ENCODE measurements at places on chromosomes 2 and 18.

GRCh38 chr2:239300242-239300641 is 100.6 kb downstream of the HDAC4 start:
- no peak for DNase-seq

- no peak for DNase-seq
Observed at GRCh38 chr18:11516751-11517503, 92.5 kb upstream of the SLC35G4 start.

GRCh38 chr2:32003791-32004190 is 7.0 kb downstream of the MEMO1 start:
- DNase-seq: no peak

GRCh38 chr2:95345563-95346230 is 48.5 kb downstream of the KCNIP3 start:
- DNase-seq: peak; percentile 31

DNA sequence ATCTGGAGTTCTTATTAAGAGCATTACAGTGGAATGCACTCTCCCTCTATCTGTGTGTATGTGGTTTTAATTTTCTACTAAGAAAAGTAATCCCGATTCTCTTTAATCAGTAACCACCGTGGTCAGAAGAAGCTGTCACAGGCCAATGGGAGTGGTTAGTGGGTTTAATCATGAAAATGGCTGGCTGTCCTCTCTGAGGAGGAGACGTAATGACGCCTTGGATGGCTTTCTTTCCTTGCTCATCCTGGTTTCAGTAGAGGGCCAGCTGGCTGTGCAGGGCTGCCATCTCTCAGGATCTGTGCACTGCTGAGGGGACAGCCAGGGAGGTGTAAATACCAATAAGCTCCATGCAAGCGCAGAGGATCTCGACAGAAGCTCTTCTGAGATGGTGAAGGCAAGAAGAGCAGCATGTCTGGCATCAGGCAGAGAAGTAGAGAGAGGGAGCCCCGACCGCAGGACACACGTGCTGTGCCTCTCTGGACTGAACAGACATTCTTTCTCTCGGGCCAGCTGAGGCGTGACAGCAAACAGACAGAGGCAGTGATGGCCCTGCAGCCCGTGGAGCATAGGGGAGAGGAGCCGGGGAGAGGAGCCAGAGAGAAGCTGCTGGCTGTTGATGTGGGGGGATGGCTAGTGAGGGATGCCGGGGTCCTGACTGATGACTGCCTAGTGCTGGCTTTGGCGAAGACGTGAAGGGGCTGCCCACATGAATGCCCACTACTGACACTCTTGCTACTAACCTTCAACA is 65.1 kb upstream of the DAPL1 start:
- DNase-seq: no peak

DNA sequence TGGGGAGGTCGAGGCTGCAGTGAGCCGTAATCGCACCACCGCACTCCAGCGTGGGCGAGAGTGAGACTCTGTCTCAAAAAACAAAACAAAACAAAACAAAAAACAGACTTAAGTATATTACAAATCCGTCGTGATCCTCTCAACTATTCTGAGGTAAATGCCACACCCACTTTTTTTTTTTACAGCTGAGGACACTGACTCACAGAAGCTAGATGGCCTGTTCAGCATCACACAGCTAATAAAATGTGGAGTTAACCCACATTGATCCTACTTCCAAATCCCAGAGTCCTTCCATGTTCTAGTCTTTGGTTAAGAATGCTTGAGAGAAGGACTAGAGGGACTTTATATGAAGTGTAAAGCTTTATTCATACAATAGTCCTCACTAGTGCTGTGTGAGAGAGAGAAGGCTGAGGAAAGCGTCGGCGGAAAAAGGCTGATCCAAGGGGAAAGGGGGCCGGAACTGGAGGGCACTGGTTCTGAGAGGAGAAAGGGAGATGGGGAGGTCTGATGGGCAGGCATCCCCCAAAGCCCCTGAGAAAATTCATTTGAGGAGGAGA is 627 bp downstream of the RNF25 start:
- DNase-seq: no peak

GRCh38 chr2:46430992-46431391 is 48.4 kb upstream of the TMEM247 start:
- no peak for DNase-seq

- DNase-seq: no peak
Observed at GRCh38 chr2:192072778-192073177, 122.0 kb downstream of the TMEFF2 start.

- DNase-seq: no peak
Observed at GRCh38 chr2:104583811-104584210, 270.1 kb upstream of the POU3F3 start.

DNA sequence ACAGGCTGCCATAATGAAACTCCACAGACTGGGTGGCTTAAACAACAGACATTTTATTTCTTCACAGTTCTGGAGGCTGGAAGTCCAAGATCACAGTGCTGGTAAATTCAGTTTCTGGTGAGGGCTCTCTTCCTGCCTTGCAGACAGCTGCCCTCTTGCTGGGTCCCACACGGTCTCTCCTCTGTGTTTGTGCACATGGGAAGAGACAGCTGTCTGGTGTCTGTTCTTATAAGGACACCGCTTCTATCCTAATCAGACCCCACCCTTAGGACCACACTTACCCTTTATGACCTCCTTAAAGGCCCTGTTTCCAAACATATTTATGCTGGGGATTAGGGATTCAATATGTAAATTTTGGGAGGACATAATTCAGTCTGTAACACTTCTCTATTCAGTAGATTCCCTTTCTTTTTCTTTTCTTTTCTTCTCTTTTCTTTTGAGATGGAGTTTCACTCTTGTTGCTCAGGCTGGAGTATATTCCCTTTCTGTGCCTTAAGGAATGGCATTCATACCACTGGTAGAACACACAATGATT is 18.9 kb downstream of the CTIF start:
- DNase-seq: no peak

DNA sequence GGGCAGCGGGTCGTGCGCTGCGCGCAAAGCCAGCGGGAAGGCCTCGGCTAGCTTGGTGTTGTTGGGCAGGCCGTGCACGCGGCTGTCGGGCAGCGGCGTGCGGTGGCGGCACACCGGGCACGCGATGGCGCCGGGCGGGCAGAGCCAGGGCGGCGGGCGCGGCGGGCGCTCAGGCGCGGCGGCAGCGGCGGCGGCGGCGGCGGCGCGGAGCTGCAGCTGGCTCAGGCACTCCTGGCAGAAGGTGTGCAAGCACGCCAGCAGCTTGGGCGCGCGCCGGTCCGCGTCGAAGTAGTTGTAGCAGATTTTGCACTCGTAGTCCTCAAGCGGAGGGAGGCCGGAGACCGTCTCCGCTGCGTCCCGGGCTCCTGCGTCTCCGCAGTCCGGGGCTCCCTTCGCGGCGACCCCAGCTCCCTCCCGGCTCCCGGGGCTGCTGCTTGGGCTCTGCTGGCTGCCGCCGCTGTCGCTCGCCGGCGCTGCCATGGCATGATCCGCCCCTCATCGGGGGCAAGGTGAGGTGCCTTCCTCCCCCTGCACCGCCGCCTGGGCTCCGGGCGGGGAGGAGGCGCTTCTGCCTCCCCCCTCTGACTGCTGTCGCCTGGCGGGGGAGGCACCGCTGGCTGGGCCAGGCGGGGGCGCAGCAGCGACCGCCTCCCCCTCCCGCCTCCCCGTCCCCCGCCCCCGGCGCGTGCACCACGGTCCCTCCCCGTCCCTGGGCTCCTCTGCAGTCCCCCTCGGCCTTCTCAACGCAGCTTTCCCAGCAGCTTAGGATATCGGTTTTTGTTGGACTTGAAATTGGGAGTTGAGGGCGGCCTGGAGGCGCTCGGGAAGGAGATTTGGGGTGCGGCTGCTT is 21.0 kb upstream of the PAX3 start:
- DNase-seq: peak; percentile 28

DNA sequence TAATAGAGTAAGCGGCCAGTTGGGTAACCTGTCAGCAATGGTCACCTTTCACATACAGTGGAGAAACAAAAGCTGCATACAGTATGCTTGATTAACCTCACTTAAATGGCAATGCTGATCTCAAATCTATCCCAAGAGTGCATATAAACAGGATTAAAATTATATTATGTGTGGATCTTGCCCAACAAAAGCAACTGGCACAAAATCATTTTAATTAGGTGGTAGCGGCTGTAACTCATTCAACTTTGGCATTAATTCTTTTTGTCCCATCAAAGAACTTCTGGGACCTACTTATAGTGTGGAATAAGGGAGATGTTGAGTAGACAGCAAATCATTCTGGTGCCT is 167.8 kb upstream of the VRK2 start:
- no peak for DNase-seq
